ENCODE measurements at places on chromosomes 16 and 17. TPM values are rescaled to one million over a fixed set of nuclear protein-coding genes. Genes with fewer than 3 reads are reported as not detected.

DNA sequence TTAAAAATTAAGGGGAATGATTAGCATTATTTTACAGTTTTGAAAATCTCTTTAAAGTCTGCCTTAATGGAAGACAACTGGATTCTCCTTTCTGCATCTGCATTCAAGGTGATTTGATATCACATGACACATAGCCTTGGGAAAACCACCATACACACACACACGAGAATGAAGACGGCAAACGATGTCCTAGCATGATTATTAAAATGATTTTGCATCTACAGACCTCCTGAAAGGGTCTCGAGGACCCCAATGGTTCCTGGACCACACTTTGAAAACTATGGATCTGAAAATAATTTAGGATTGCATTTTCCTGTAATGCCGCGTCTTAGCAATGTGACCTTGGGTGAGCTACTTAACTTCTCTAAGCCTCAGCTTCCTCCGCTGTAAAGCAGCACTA is 11.8 kb upstream of the CHST4 start:
- no peak overlapping the region for H3K27ac ChIP-seq
- no peaks in the 10 kb centered on the region for H3K36me3 ChIP-seq
- DNase-seq = no peak
- H3K4me3 ChIP-seq = no peak overlapping the region
- H3K4me1 ChIP-seq = no peaks in the 10 kb centered on the region

- H3K27me3 ChIP-seq = no peaks in the 10 kb centered on the region
- no peak overlapping the region for H3K4me3 ChIP-seq
- DNase-seq = peak; percentile 8
- peaks cover 22% of the 10 kb centered on the region for H3K4me1 ChIP-seq
- H3K36me3 ChIP-seq = no peaks in the 10 kb centered on the region
Observed at GRCh38 chr16:65781363-65781762, 585.1 kb upstream of the CDH5 start.

DNA sequence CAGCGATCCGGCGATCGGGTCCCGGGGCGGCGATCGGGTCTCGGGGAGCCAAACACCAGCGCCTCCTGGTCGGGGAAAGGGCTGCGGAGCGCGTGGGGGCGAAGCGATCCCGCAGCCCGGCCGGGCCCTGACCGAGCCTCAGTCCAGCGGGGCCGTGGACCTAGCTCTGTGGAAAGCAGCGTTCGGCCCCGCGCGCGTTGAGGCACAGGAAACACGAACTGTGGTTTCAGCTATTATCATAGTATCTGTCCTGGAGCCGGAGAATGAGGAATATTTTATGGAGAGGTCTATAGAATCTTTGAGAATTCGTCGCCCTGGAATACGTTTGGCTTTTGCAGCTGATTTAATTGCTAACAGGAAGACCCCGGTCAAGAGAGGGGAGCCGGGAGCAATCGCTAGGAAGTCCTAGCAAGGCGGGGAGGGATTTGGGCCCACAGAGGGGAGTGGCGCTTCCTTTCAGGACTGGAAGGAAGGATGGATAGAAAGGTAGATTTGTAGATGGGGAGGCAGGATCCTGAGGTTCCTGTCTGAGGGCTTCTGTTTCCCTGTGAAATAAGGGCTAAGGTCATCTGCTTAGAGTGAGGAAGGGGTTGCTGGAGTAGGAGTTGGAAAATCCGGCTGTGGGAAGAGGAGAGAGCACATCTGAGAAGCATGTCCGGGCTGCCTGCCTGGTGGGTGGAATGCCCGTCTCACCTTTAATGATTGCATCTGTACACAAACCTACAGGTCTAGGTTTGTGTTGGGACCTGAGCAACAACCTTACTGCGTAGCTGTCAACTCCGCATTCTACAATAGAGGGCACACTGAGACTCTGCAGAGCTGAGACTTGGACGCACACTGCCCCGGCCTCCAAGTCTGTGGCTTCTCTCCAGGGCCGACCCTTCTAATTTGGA is 770 bp downstream of the CCNF start:
- peaks cover 7% of the 10 kb centered on the region for H3K4me1 ChIP-seq
- peak; percentile 56 for DNase-seq
- peaks cover 3% of the 10 kb centered on the region for H3K36me3 ChIP-seq
- H3K27ac ChIP-seq = no peak overlapping the region
- no peaks in the 10 kb centered on the region for H3K27me3 ChIP-seq
- H3K4me3 ChIP-seq = peak overlapping the region; percentile 80

- no peak overlapping the region for H3K4me3 ChIP-seq
- H3K36me3 ChIP-seq = no peaks in the 10 kb centered on the region
- peak overlapping the region; percentile 63 for H3K27ac ChIP-seq
- no peaks in the 10 kb centered on the region for H3K27me3 ChIP-seq
- peak; percentile 77 for DNase-seq
Observed at GRCh38 chr17:66523378-66524200, 221.2 kb downstream of the PRKCA start.

DNA sequence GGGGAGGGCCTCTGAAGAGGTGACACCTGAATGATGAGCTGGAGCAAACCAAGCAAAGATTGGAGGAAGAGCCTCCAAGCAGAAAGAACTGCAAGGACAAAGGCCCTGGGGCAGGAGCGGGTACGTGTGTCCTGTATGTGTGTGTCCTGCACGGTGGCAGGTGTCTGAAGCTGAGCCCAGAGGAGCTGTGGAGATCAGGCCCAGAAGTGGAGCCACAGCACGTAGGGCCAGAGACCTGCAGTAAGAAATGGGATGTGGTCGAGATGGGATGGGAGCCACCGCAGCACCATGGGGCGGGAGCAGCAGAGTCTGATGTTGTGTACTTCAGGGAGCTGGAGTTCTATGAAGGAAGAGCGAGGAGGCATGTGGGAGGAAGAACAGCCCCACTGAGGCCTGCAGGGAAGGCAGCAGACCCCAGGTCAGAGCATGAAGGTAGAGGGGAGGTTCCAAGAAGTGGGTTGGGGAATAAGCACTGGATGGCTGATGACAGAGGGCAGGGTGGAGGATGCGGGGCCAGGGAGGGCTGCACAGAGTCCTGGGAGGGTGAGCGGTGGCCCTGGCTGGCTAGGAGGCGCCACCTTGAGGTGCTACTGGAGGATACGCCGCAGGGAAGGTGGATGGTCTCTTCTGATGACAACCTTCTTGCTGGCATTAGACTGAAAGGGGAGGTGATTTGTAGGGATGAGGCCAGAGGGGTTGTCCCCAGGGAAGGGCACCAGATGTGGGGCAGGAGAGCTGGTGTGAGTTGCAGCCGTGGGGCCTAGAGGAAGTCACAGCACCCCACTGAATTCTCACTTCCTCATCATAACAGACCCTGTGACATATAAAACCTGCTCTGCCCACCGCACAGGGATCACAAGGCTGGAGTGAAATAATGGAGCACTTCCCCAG is 10.6 kb upstream of the CETP start:
- no peak overlapping the region for H3K27ac ChIP-seq
- H3K4me1 ChIP-seq = no peaks in the 10 kb centered on the region
- H3K4me3 ChIP-seq = no peak overlapping the region
- H3K36me3 ChIP-seq = 0 out of 2 replicates have a peak, but pooled peaks cover 3% of the 10 kb centered on the region

DNA sequence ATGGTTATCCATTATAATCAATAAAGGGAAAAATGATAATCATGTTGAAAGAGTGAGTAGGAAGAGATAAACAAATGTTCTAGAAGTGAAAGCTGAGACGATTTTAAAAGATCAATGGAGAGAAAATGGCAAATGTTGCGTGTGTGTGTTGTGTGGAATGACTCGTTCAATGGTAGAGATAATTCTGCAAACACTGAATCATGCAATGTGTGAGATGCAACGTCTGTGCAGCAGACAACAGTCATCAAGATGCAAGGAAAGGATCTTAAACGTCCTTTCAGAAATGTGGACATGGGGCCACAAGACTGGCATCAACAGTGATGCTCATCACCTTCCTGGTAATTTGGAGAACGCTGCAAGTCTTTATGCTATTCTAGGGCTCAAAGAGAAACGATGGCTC is 124.4 kb downstream of the CDYL2 start:
- no peak overlapping the region for H3K4me3 ChIP-seq
- H3K27me3 ChIP-seq = no peaks in the 10 kb centered on the region
- peaks cover 14% of the 10 kb centered on the region for H3K4me1 ChIP-seq
- peak; percentile 10 for DNase-seq

- peaks cover 12% of the 10 kb centered on the region for H3K4me1 ChIP-seq
- peaks cover 39% of the 10 kb centered on the region for H3K27me3 ChIP-seq
- DNase-seq = peak; percentile 74
- peak overlapping the region; percentile 44 for H3K4me3 ChIP-seq
- no peak overlapping the region for H3K27ac ChIP-seq
Observed at GRCh38 chr17:30236766-30237165, 1.3 kb upstream of the SLC6A4 start.

GRCh38 chr17:58504826-58505351 is 9.5 kb downstream of the MTMR4 start:
- H3K36me3 ChIP-seq = peaks cover 11% of the 10 kb centered on the region
- H3K27me3 ChIP-seq = no peaks in the 10 kb centered on the region
- H3K4me3 ChIP-seq = no peak overlapping the region
- H3K27ac ChIP-seq = no peak overlapping the region

DNA sequence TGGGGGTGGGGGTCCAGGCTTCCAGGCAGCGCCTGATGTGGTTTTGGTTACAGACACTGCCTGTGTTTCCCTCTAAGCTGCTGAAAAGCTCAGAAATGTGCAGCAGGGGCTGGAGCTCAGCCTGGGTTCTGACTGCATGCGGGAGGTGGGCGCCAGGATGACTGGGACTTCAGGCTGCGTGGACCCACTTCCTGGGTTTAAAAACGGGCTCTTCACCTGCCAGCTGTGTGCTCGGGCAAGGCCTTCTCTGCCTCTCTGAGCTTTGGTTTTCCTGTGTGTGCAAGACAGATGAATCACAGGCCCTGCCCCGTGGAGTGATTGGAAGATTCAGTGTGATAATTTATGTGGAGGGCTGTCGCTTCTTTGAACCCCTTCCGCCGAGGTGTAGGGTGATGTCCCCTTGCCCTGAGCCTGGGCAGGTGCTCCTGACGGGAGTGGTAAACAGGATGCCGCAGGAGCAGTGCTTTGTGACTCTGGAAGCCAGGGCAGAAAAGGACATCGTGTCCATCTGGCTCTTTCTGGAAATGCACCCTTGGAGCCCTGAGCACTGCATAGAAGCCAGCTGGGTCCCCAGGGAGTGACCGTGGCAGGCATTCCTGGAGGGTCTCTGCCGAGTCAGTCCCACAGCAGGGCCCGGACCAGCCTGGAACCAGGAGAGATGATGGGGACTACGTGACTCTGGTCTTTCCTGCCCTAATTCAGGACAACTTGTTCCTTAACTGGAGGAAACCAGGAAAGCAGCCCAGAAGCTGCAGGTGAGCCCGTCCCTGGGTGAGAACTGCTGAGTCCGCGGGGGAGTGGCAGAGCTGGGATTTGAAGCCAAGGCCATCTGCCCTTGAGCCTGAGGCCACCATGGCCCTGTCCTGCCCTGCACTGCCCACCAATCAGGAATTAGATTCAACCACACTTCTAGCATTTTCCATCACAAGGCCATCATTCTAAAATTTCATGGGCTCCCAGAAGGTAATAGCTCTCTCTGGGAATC is 28.5 kb upstream of the SLC7A5 start:
- H3K27ac ChIP-seq = no peak overlapping the region
- no peaks in the 10 kb centered on the region for H3K27me3 ChIP-seq
- no peak overlapping the region for H3K4me3 ChIP-seq

- H3K36me3 ChIP-seq = no peaks in the 10 kb centered on the region
- H3K4me3 ChIP-seq = no peak overlapping the region
- H3K4me1 ChIP-seq = peaks cover 34% of the 10 kb centered on the region
- H3K27me3 ChIP-seq = no peaks in the 10 kb centered on the region
- DNase-seq = peak; percentile 57
Observed at GRCh38 chr17:63151941-63152523, 186.0 kb downstream of the TANC2 start.

DNA sequence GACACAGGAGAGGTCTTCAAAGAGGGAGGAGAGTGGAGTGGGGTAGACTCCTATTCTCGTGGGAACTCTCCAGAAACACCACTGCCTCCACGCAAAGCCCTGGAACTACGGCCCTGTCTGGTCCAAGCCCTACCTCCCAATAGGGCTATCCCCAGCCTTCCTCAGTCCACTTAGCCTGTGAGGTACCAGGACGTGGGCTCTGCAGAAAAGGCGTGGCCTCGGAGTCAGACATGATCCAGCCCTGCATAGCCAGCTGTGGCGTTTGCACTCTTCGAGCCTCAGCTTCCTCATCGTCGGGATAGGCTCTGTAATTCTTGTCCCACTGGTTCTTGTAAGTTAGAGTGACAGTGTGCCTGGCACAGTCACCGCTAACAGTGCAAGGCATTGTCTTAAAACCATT is 13.8 kb downstream of the ENDOV start:
- H3K27ac ChIP-seq = no peak overlapping the region
- H3K4me3 ChIP-seq = no peak overlapping the region
- DNase-seq = no peak
- H3K36me3 ChIP-seq = no peaks in the 10 kb centered on the region
- no peaks in the 10 kb centered on the region for H3K27me3 ChIP-seq

The HOXB1 gene
- polyA plus RNA-seq = not detected

The ZNF286A gene
- 11.7 TPM for polyA plus RNA-seq

DNA sequence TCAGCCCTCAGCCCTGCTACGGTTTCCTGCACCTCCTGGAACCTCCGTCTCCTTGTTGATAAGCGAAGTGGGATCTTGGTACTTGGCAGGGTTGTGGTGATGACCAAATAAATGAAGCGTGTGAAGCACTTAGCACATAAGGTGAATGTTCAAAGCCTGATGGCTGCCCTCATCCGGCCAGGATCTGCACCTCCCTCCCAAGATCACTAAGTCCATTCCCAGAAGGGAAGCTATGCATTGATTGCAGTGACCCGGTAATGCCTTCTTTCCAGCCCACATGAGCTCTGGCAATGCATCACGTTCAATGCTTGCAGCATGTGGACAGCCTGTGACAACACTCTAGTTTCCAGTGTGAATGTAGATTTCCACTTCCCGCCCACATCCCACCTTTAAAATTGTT is 24.9 kb upstream of the RHOT1 start:
- H3K27ac ChIP-seq = no peak overlapping the region
- no peak for DNase-seq
- H3K27me3 ChIP-seq = peaks cover 3% of the 10 kb centered on the region

GRCh38 chr16:3133844-3134243 is 985 bp upstream of the ZNF213 start:
- H3K27ac ChIP-seq = peak overlapping the region; percentile 92
- H3K4me3 ChIP-seq = peak overlapping the region; percentile 100
- peak; percentile 36 for DNase-seq
- H3K36me3 ChIP-seq = no peaks in the 10 kb centered on the region
- no peaks in the 10 kb centered on the region for H3K27me3 ChIP-seq

DNA sequence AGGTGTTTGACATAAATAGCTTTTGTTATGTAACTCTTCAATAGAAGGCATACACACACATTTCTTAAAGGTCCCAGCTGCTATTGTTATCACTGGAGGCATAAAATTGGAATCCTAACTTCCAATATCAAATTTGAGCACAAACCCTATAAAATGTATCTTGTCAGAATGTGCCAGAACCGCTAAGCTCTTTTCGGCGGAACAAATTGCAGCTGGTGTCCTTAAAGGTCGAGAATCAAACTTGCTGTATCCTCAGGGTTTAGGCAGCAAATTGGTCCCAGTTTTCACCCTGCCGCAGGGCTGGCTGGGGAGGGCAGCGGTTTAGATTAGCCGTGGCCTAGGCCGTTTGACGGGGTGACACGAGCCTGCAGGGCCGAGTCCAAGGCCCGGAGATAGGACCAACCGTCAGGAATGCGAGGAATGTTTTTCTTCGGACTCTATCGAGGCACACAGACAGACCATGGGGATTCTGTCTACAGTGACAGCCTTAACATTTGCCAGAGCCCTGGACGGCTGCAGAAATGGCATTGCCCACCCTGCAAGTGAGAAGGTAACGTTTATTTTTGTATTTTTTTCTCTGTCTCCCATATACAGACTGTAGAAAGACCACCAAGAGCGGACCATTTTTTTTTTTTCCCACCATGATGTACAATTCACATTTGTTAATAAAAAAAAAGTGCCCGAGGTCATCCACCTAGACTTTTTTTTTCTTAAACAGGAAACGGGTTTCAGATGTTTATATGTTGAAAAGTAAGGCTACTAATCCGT is 297.1 kb downstream of the IRF8 start:
- H3K27ac ChIP-seq = no peak overlapping the region
- no peak overlapping the region for H3K4me3 ChIP-seq
- H3K36me3 ChIP-seq = no peaks in the 10 kb centered on the region
- no peak for DNase-seq

All from GM23248 (cell line).